Cardiac septum (tissue), 1 donor: ENCODE measurements at places on chromosomes 5 and 9. TPM values are rescaled to one million over a fixed set of nuclear protein-coding genes. Genes with fewer than 3 reads are reported as not detected.

CD72 gene
- 0.59 TPM for total RNA-seq

- DNase-seq = no peak
Measured at GRCh38 chr9:124964604-124965003, 23.7 kb upstream of the GOLGA1 start.

DNA sequence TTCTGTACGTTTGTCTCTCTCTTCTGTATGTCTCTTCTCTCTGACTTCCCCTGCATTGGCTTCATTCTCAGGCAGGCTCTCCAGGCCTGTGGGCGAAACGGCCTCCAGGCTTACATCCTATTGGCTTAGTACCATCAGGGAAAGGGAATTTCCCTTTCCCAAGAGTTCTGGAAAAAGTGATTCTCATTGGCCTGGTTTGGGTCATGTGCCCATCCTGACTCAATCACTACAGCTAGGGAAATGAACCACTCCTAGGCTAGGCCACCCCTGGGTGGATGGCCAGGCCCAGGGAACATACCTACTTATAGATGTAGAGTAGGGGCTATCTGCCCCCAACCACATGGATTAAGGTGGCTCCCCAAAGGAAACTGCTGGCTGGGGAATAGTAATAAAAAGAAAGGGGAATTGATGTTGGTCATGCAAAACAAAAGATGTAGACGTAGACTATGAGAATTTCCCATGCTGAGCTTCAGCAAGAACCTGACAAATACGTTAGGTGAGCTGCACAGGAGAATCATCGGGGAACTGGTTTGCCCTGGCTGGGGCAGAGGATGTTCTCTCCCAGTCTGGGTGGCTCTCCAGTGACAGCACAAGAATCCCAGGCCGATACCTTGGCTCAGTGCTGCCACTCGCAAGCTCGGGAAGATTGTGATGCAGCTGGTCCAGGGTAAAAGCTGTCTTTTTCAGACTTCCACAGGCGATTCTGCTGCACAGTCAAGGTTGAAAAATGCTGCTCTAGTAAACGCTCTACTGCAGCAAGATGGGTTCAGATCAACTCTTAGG is 3.7 kb upstream of the EGR1 start:
- no peak for DNase-seq

DNA sequence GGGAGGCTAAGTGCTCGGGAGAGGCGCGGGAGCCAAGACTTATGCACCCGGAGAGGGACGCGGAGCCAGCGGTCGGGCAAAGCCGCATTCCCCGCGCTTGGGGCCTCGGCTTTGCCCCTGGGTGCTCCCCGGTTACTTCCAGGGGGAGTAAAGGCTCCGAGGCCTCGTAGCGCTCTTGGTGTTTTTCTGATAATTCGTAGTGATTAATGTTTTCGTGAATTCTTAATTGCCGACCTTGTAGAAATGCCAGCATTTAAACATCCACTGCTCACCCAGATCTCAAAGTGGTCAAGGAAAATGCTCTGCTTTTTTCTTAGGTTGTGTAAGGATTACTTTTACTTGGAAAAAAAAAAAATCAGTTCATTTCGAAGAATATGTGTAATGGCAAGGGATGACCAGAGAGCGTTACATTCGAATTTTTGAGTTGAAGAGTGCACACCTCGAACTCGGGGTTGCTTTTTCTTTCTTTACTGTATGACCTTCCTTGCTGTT is 654 bp upstream of the TUT7 start:
- no peak for DNase-seq

- no peak for DNase-seq
Measured at GRCh38 chr9:35367451-35367850, 122.5 kb upstream of the RUSC2 start.

- DNase-seq = no peak
Measured at GRCh38 chr5:6752782-6753181, 39.5 kb downstream of the TENT4A start.

CRB2 gene
- total RNA-seq = not detected

SLC36A2 gene
- not detected for total RNA-seq

DNA sequence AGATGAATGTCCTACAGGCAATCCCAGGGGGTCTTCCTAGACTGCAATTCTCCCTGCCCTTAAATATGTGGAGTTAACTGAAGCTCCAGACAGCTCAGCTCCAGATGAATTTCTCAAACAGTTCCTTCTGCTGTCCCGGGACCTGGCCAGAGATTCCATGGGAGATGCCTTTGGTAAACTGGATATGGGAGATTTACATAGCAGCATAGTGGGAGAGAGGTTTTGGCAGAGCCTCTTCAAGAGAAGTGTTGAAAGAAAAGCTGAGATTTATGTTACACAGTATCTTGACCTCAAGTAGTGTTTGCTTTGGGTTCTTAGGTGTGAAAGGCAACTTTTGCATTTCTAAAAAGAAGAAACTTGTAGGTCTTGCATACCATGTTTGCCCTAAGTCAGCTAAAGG is 364.9 kb downstream of the ARRDC3 start:
- DNase-seq = no peak

GRCh38 chr5:19927919-19928318 is 60.1 kb downstream of the CDH18 start:
- DNase-seq = no peak

DNA sequence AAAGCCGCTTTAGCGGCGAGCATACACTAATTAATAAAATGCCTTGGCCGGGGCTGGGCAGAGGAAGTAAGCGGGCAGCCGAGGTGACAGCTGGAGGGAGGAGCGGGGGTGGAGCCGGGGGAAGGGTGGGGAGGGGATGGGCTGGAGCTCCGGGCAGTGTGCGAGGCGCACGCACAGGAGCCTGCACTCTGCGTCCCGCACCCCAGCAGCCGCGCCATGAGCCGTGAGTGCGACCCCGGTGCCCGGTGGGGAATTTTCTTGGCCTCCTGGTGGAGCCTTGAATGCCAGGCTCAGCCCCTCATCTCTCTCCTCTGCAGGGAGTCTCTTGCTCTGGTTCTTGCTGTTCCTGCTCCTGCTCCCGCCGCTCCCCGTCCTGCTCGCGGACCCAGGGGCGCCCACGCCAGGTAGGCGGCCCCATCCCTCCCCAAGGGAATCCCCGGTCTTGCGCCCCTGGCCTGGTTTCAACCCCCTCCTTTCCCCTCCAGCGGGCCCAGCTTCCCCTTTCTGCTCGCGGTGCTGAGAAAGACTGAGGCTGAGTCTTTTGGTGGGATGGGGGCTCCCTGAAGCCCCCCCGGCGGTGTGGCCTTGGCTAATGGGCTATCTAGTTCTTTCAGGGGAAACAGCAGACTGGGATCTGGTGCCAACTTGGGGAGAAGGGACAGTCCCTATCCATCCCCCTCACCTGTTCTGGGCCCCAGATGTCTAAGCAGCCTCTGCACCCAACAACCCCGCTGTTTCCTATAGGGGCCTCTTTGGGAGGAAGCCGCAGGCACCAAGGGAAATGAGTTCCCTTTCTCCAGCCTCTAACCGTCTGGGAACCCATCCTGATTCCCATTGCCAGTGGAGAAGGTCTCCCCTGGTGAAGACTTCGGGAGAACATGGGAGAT is at the start of gene PTGS1:
Gene PTGS1 (plus strand): TSS at position 156 of the 887 bp plus-strand sequence. CDS start 61 bp downstream, at position 217.
- DNase-seq = peak; percentile 85

GRCh38 chr5:178113141-178113787 is at the start of gene N4BP3:
TSS of gene N4BP3 (plus strand) at chr5:178113532. CDS start at chr5:178119584, 6,052 bp downstream.
- DNase-seq = no peak

DNA sequence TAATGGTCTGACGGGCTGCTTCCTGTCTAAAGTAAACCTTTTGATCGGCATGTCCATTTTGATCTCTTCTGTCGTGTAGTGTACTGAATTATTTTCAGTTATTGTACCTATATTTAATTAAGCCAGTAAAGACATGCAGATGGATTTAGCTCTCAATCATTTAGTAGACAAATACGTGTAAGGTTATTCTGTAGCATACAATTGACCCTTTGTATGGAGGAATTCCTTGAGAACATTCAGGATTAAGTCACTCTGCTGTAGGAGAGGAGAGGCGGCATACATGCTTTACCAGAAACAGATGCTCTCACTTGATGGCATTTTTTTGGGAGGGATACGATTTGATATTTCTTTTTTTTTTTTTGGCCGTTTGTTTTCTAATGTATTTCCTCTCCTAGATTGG is 141.0 kb downstream of the PBX3 start:
- no peak for DNase-seq

DNA sequence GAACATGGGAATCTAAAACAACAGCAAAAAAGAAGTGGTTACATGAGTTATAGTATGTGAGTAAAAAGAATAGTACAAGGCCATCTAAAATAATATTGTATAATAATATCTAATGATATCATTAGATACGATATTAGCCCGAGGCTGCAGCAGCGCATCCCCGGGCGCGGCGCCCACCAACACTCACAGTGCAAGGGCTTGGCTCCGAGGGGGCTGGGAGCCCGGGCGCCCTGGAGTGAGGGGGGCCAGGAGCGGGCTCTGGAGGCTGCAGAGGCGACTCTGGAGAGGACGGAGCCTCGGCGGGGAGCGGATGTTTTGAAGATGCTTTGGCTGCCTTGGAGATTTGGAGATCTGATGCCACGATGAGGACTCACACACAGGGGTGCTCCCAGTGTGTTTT is 68.1 kb upstream of the TMEM252 start:
- no peak for DNase-seq

TAF11L10 gene
- total RNA-seq = not detected

DNA sequence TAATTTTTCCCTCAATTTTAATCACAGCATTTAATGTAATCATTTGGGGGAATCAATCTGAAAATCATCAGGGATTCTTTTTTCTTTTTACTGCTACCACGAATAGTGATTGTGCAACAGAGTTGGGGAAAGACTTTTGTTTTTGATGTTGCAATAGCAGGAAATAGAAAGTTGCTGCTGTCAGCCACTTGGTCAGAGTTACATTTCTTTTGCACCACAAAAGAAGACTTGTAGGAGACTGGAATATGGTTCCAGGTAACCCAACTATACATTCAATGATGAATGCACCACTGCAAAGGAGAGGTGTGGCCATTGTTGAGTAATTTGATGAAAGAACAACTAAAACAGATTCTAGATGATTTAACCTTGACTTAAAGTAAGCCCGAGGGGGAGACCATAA is 46.3 kb upstream of the PALM2AKAP2 start:
- DNase-seq = no peak

- peak; percentile 62 for DNase-seq
Measured at GRCh38 chr9:114123031-114123977, 24.2 kb upstream of the KIF12 start.

CTSV gene
- not detected for total RNA-seq

DNA sequence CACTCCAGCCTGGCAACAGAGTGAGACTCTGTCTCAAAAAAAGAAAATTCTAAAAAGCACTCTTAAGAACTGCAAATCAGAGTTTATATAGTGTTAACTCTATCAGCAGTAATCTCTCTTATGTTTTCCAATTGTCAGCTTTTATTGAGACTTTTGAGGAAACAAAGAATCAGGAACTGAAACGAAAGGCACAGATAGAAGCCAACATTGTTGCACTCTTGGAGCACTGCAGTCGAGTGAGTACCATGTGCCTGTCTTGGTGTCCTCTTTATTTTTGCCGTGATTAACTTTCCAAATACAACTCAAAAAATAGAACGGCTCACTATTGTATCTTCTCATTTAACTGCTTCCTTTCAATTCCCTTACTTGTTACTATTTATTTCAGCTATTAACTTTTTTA is 41.7 kb upstream of the LRRC19 start:
- no peak for DNase-seq

KIF4B gene
- 0.13 TPM for total RNA-seq

GRCh38 chr9:119020284-119020683 is 349.0 kb downstream of the BRINP1 start:
- DNase-seq = peak; percentile 74

DNA sequence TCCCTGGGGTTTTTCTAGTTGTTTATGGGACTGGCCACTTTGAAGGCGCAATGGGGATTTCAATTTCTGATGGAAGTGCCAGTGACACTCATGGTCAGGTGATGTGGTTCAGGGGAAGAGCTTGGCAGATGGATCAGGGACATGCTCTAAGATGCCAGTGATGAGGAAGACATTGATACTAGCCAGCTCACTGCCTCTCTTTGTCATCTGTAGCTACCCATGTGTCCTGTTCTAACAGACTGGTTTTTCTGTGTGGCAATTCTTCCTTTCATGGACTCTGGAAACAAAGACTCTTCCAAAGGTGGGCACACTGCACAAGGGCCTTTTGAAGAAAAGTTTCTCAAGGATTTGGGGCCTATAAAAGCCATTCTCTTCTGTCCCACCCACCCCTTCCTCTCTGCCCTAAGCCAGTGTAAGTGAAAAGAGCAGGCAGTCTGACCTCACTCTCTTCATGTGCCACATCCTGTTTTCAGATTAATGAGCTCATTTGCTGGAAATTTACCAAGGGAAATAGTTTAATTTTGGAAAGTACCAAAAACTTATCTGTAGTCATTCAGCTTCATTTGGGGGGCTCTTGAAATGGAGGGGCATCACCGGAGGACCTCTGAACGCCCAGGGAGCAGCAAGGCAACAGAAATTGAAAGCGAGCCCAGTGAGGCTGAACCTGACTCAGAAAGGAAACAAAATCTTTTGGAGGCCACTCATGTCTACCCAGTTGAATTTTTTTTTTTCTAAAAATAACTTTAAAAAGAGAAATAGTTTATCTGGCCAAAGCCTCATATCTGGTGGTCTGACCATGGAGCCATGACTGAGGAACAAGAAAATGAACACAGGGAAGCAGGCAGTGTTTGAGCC is 4.9 kb upstream of the TRAF1 start:
- DNase-seq = no peak

- DNase-seq = peak; percentile 94
Measured at GRCh38 chr5:81233080-81233634, at the start of gene CKMT2. TSS of gene CKMT2 (plus strand) at chr5:81233322. CDS start at chr5:81251133, 17,811 bp downstream.

GRCh38 chr5:56587381-56588130 is 227.8 kb upstream of the MAP3K1 start:
- no peak for DNase-seq

DNA sequence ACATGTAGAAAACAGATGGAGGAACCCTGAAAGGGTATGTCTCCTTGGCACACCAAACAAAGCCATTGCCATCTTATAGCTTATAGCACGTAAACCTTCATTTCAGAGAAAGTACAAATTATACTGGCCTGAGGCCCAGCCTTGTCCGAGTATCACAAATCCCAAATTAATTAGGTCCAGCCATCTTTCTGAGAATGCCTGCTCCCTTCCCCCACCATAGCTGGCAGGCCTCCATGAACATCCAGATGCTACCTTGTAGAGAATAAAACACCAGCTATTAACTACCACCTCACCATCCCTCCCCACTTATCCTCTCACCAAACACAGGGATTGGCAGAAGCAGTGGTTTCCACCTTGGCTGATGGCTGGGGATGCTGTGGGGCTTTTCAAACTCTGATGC is 224.0 kb downstream of the SPOCK1 start:
- DNase-seq = no peak
